ENCODE measurements at places on chromosomes 3 and 15.
A peak's percentile ranks its signal among the peaks of the same experiment; 100 is the strongest.

DNA sequence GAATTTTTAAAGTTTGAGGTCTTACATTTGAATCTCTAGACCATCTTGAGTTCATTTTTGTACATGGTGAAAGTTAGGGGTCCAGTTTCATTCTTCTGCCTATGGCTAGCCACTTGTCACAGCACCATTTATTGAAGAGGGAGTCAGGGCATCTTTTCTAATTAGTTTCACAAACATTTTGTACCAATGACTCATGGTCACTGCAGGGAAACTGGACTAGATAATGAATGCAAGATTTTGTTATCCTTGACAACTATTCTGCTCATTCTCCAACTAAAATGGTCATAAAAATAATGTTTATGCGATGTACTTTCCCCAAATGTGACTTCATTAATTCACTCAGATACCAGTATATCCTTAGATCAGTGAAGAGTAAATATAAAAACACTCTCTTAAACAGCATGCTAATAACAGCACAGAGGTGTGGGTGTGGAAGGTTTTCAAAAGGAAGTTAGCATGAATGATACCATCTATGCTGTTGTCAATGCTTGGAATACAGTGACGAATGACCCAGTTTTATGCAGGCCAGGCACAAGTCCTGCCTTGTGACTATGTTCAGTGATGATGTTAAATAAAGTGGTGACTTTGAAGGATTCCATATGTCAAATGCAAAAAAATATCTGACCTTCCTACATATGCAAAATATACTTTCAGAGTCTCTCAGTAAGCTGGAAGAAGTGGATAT is 314.9 kb upstream of the TMCO5A start:
- DNase-seq, result no peak

- DNase-seq, result no peak
Measured at GRCh38 chr15:60781211-60781713, 302.3 kb upstream of the ICE2 start.

DNA sequence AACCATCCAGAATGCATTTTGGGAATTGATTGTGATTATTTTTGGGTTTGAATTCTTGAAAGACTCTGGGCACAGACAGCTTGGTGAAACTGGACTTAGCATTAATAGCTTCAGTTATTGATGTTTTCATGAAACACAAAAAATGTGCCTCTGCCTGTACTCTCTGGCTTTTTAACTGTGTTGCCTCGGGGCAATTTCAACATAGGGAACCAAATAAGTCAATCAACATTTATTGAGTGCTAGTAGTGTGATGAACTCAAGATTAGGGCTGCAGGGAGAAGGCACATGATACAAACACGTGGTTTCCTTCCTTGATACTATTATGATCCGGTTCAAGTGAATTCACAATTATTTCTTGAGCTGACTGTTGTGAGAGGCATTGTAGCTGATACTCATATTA is 50.8 kb downstream of the UNC13C start:
- DNase-seq, result no peak

- DNase-seq, result no peak
Measured at GRCh38 chr15:100093211-100094126, 248.3 kb downstream of the ADAMTS17 start.

- DNase-seq, result no peak
Measured at GRCh38 chr15:99704444-99704838, 28.8 kb downstream of the LYSMD4 start.

- no peak for DNase-seq
Measured at GRCh38 chr3:23580096-23580713, 225.6 kb upstream of the UBE2E1 start.

DNA sequence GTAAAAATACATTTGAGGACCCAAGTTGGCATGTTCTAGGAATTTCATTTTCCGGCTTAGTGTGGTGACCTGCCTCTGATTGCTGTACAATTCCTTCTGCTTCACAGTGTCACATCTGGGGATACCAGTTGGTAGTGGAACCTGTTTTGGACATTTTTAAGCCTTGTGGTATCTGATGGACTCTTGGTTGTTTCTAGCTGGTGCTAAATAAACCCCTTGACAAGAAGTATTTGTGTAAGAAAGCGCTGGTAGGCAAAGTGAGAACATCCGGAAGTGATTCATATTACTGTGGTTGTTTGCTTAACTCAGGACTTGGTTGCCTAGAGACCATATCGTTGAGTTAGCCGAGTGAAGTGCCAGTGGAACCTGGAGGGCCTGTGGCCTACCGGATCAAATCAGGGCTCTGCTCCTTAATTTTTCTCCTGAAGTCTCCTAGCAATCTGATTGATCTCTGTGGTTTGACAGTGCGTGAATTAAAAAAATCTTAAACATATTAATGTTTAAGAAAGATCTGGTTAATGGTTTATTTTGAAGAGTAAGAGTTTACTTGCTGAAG is 12.8 kb downstream of the IQGAP1 start:
- DNase-seq, result peak; percentile 36

GRCh38 chr3:126197854-126198584 is 17.6 kb upstream of the ALDH1L1 start:
- no peak for DNase-seq

- no peak for DNase-seq
Measured at GRCh38 chr3:177567833-177568232, 370.6 kb upstream of the TBL1XR1 start.

- no peak for DNase-seq
Measured at GRCh38 chr15:90762109-90762508, 45.0 kb downstream of the BLM start.

DNA sequence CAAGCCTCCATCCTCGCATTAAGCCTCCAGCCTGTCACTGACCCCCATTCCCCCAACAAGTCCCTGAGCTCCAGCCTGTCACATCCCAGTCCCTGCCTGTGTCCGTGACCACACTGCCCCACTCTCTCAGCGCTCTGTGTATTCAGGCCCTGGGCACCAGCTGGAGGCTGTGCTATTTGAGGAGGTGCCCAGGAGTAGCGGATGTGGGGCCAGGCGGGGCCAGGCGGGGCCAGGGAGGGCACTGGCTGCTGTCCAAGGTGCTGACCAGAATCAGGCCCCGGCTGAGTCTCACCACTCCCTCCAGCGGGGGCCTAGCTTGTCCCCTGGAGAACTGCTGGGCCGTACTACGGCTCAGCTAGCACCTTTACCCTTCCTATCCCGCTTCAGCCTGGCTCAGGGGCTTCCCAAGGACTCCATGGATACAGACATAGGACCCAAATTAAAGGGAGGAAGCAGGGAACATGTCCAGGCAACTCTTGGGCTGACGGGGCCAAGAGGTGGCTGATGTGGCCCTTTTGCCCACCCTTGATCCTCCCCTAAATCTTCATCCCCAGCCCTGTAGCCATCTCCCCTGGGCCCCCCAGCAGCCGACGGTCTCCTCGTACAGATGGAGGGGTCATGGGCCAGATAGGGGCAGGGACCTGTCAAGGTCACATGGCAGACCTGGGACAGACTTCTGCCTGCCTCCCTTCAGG is 1.1 kb downstream of the HHATL start:
- DNase-seq, result peak; percentile 21

DNA sequence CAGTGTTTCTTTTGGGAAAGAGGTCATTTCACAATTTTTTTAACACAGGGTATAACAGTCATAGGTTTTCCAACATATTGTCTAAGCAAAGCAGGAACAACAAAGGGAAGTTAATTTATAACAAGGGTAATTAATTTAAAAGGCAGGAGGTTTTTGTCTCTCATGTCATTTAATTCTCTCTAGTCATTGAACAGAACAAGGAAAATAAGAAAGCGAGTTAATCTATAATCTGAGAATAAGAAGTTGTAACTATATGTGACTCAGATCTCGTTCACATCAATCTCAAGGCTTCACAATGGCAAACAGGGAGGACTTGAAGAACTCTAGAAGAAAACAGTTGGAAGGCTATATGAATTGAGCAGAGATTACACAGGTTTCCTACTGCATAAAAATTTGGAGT is 579.8 kb upstream of the CCDC54 start:
- DNase-seq, result no peak

- DNase-seq, result no peak
Measured at GRCh38 chr15:29945943-29946596, 123.8 kb upstream of the TJP1 start.

GRCh38 chr3:112360561-112360960 is 27.6 kb downstream of the CD200 start:
- DNase-seq, result no peak

DNA sequence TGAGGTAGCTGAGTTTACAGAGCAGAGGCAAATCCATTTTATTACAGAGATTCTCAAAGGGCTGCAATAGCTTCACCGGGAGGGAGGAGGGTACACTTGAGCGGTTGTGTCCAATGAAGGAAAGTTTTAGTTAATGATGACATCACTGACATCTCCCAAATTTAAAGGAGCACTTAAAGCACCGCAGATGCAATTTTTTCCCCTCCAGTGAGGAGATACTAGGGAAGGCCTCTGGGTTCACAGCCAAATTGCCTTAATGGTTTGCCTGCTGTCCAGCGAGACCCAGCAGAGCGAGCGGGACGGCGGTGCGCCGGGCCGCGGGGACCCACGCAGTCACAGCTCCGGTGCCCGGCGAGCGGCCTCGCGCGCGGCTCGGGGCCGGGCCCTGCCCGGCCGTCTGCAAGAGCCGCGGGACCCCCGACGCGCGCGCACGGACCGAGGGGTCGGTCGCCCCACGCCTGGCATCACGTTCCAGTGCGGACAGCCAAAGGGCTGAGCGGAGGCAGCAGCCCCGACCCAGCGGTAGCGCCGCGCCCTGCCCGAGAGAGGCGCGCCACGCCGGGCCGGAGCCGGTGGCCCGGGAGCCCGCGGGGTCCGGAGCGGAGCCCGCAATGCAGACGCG is 160.5 kb upstream of the CHRNA7 start:
- no peak for DNase-seq

- no peak for DNase-seq
Measured at GRCh38 chr15:42996871-42997270, 76.3 kb upstream of the TTBK2 start.

DNA sequence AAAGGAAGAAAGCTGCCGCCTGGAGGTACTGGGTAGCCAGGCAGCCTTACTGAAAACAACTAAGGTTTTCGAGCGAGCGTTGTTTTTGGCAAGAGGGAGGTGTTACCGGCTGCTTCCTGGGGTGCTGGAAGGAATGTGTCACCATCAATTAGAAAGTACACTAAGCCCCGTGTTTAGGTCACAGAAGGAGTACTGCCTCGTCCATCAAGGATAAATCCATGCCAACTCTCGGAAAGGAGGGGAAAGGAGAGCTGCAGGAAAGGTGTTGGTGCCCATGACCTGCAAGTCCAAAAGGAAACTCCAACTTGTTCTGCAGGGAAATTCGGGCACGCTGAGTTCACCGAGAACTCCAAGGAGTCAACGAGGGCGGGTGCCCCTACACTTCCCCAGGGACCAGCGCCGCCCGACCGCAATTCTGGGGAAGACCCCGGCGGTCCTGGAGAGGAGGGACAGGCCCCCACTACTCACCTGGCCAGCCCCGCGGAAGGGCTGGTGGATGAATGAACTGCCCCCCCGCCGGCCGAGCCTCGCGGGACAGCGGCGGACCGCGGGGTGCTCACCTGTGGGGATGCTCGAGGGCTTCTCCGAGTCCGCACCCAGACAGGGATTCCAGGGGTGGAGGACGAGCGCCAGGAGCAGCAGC is 542 bp downstream of the PLOD2 start:
- no peak for DNase-seq

- no peak for DNase-seq
Measured at GRCh38 chr3:126419151-126419703, 24.5 kb downstream of the CFAP100 start.

DNA sequence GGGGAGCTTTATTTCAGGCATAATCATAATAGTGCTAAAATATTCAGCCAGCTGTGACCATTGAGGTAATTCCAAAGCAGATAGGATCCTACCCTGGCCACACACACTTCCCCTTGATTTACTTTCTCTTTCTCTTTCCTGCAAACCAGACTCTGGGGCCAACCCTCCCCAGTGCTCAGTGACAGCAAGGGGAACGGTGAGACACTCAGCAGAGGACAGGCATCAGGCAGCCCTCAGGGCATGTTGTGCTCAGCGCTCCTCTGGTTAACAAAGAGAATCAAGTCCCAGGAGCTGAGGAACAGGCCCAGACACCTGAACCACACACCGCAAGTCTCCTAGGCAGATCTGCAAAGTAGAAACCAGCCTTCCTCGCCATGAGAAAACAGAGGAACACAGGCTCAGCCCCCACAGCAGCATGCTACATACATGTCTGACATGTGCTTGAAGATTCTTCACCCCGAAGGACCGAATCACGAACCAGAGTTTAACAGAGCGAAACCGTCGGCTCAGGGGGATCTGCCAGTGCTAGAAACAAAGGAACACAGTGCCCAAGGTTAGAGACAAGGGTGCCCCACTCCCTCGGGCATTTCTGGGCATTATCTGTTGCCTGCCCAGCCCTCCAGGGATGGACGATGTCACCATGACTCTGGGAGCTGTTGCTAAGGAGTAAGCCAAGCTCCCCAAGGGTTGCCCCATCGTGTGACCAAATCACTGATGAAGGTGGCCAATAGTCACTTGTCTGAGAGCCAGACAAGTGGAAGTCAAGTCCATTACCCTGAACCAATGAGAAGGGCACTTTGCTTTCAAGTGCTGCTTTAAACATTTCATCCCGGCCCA is 17.5 kb downstream of the HDC start:
- DNase-seq, result no peak

DNA sequence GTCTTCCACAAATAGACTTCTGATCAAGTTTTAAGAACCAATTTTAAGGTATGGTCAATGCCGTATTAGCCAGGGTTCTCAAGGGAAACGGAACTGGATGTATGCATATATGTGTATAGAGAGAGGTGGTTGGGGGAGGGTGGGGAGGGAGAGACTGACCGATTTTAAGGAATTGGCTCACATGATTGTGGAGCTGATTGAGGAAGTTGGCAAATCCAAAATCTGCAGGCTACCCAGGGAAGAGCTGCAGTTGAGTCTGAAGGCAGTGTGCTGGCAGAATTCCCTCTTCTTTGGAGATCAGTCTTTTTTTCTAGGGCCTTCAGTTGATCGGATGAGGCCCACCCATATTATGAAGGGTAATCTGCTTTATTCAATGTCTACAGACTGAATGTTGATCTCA is 40.8 kb upstream of the SPRED1 start:
- DNase-seq, result no peak

GRCh38 chr3:27360113-27361078 is 8.8 kb downstream of the NEK10 start:
- no peak for DNase-seq

- no peak for DNase-seq
Measured at GRCh38 chr15:28093752-28094535, 5.2 kb downstream of the OCA2 start.

GRCh38 chr3:146903927-146904326 is 298.8 kb upstream of the PLSCR5 start:
- no peak for DNase-seq

- DNase-seq, result no peak
Measured at GRCh38 chr15:49709646-49710214, 88.9 kb downstream of the DTWD1 start.

GRCh38 chr3:30680789-30681648 is 74.6 kb downstream of the TGFBR2 start:
- no peak for DNase-seq

Measured in stimulated activated CD8-positive, alpha-beta memory T cell treated with anti-CD3 and anti-CD28 coated beads, Interleukin-4, amount 100 ng/mL, for 1 hour (primary cell).